ENCODE measurements at places on chromosomes 11 and 22.

DNA sequence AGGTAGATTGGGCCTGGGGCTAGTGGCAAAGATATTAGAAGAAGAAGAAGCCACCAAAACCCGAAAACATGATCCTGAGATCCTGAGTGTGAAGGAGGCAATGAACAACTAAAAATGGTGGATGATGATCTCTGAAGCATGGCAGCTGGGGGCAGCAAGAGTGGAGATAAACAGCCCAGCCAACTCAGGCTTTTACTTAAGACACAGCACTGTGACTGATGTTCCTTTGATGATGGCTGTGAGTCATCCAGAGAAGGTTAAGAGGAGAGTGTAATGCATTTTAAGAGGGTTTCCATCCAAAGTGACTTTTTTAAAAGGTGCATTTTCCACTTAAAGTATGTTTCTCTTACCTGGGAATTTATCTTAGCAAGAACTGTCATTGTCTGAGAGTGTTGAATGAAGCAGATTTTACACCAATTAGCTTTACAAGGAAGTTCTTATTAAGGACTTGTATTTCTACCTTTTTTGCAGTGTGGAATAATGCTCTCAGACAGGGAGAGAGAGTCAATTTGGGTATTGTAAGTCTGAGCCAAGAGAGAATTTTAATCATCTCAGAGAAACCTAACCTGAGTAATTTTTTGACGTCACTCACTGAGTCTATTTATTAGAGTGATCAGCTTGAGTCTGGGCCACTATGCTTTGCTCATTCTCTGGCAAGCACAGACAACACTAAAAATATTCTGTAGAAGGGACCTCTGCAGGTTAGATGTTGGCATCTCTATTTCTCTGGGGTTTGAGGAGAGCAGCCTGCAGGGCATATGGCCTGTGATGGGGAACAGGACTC is 14.1 kb upstream of the CALCB start:
- no peak for DNase-seq

GRCh38 chr22:37401401-37402183 is 25.7 kb downstream of the ELFN2 start:
- no peak for DNase-seq

- DNase-seq: no peak
Measured at GRCh38 chr22:36806835-36807234, 10.0 kb downstream of the PVALB start.

DNA sequence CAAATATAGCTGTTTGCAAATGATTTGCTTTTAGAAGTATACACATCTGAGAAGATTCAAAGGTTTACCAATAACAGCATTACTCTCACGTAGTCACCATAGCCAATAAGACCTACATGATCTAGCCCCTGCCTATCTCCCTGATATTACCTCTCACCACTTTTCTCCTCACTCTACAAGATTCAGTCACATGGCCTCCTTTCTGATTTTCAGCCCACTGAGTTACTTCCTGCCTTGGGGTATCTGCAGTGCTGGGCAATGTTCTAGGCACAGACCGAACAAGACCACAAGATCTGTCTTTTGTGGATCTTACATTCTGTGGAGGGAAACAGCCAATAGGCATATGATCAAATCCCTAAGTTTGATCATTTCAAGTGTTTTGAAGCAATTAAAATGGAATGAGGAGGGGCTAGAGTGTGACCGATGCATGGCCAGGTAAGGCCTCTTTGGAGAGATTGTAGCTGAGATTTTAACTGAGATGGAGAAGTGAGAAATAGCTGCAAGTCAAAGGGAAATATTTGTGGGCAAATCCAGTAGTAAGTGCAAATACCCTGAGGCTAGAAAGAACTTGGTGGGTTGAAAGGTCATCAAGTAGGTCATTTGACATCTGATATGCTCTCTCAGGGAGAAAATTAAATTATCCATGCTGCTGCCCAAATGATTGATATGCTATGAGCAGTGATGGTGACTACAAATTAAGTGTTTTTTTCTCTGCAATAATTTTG is 43.1 kb downstream of the ARL14EP start:
- DNase-seq: no peak

DNA sequence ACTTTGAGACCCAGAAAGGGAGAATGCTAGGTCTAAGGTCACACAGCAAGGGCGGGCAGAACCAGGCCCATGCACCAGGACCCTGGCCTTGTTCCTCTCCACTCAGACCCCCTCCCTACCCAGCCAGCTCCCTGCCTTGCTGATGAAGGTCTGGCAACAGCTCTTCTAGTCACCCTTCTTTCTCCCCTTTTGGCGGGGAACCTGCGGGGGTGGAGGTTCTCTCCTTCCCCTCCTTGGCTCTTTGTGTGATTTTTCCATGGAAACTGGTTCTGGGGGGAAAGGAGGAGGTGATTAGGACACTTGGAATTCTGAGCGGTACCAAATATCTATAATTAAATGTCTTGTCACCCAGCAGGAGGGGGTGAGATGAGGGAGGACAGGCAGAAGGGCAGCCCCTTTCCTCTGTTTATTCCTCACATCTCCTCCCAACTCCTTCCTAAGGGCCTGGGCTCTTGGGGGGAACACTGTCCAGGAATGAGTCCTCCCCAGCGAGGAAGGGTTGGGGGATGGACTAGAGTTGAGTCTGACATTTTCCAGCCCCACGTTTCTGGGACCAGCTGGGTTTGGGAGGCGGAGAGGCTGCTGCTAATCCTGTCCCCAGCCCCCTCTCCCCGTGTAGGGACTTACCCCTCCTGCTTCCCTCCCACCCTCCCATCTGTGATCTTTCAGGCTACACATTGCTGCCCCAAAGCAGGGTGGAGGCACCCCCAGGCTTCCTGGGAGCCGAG is 7.4 kb downstream of the ARHGEF17 start:
- no peak for DNase-seq

DNA sequence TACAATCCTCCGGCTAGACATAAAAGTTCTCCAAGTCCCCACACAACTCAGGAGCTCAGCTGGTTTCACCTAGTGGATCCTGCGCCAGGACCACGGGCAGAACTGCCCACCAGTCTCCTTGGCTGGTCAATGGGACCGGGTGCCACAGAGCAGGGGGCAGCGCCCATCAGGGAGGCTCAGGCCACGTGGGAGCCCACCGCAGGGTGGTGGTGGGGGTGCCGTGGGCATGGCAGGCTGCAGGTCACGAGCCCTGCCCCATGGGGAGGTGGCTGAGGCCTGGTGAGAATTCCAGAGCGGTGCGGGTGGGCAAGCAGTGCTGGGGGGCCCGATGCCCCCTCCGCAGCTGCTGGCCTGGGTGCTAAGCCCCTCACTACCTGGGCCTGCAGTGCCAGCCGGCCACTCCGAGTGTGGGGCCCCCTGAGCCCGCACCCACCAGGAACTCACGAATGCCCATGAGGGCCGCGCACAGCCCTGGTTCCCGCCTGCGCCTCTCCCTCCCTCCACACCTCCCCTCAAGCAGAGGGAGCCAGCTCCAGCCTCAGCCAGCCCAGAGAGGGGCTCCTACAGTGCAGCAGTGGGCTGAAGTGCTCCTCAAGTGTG is 1091.9 kb upstream of the TENM4 start:
- no peak for DNase-seq

- peak; percentile 20 for DNase-seq
Measured at GRCh38 chr11:75450826-75451821, 18.1 kb upstream of the KLHL35 start.

- DNase-seq: no peak
Measured at GRCh38 chr11:7599209-7599608, 74.1 kb downstream of the CYB5R2 start.

DNA sequence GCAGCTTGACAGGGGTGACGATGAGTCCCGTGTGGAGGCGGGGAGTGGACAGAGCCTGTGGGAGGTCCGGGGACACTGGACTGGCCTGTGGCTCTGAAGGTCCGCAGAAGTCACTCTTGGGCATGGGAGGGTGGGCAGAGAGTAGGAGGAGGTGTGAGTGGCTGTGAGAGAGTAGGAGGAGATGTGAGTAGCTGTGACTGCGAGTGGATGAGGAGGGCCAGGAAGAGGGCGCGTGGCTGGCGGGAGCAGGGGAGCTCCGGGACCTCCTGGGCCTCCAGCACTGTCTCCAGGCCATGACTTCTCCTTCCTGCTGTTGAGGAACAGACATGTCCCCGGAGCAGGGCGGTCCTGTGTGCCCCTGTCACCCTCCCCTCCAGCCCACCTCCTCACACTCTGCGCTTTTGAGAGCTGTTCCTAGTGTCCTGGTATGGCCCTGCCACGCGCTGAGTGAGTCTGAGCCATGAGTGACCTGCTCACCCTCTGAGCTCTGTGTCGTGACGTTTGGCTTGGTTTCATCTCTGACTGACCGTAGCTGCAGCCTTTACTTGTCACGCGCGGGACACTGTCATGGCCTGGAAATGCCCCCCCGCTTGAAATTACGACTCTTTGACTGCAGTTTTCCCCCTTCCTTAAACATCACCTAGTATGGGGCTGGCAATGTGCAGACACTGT is 391.5 kb downstream of the TBC1D22A start:
- no peak for DNase-seq

- DNase-seq: no peak
Measured at GRCh38 chr11:121265586-121265985, 27.0 kb upstream of the SC5D start.

DNA sequence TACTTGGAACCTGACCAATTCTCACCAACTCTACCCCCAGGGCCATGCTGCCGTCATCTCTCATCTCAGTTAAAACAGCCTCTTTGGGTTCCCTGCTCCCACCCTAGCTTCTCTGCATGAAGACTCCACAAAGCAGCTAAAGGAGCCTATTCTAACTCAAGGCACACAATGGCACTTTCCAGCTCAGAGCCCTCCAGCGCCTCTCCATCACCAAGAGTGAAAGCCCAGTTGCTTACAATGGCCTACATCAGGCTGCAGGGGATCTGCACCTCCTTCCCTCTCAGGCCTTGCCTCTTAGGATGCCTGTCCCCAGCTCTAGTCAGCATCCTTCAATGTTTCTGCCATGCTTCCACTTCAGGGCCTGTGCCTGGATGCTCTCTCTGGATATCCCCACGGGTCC is 83.7 kb upstream of the GNAZ start:
- DNase-seq: no peak

GRCh38 chr22:35685731-35686130 is 31.9 kb upstream of the APOL5 start:
- DNase-seq: no peak

- no peak for DNase-seq
Measured at GRCh38 chr11:44417731-44418455, 108.0 kb upstream of the ALX4 start.

DNA sequence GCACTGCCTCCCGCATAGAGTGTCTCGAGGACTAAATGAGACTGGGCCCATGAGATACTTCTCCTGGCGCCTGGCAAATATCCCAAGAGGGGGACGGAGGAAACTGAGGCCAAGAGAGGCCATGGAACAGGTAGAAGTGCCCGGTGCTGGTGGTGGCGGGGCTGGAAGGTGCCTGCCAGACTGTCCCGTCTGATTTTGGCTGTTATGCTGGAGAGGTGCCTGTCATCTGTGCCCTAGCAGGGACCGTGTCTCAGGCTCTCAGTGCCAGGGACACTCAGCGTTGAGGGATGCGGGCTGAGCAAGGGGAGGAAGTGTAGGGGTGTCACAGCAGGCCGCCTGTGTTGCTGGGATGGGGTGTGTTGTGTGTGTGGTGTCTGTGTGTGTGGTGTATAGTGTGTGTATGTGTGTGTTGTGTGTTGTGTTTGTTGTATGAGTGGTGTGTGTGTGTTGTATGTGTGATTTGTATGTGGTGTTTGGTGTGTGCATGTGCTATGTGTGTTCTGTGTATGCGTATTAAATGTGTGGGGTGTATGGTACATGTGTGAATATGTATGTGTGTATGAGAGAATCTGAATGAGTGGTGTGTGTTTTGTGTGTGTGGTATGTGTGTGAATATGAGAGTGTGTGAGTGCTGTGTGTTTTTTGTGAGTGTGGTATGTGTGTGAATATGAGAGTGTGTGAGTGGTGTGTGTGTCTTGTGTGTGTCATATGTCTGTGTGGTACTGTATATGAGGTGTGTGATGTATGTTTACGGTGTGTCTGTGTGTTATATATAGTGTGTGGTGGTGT is 21.3 kb upstream of the SHISAL1 start:
- no peak for DNase-seq

- no peak for DNase-seq
Measured at GRCh38 chr22:28989484-28989883, 72.1 kb downstream of the C22orf31 start.

- DNase-seq: peak; percentile 35
Measured at GRCh38 chr22:28019881-28020861, 101.1 kb upstream of the PITPNB start.

DNA sequence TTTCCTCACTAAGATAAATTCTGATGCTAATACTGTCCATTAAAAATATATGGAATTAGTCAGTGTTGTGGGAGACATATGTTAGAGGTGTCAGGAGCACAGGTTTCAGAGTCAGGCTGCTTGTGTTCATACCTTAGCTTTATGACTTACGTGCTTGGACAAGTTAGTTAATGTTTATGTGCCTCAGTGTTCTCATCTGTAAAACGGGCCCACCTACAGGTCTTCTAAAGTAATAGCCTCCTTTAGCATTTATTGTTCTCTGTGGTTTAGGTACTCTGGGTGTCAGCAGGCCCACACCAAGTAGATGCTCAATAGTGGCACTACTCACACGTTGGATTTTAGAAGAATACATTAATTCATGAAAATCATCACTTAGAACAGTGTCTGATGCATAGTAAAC is 308.7 kb upstream of the ZC3H12C start:
- DNase-seq: no peak

GRCh38 chr11:59201353-59201752 is 11.4 kb downstream of the MPEG1 start:
- no peak for DNase-seq

GRCh38 chr11:102109896-102110760 is at the start of gene YAP1:
YAP1 (plus strand) TSS chr11:102110447; CDS start chr11:102110849, 402 bp downstream.
- DNase-seq: peak; percentile 50

Measured in T-helper 1 cell (primary cell).